ENCODE measurements at places on chromosomes 5 and 9.

DNA sequence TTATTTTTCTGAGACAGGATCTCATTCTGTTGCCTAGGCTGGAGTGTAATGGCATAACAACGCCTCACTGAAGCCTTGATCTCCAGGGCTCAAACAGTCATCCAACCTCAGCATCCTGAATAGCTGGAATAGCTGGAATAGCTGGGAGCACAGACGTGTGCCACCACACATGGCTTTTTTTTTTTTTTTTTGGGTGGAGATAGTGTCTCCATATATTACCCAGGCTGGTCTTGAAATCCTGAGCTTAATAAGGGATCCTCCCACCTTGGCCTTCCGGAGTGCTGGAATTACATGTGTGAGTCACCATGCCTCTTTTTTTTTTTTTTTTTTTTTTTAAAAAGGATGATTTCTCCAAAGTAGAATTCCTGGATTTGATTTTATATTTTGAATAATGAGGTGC is 60.7 kb downstream of the NSD1 start:
- no peak for DNase-seq

- DNase-seq: no peak
These were observed 828.9 kb downstream of the TLR4 start for GRCh38 chr9:118533101-118533500.

DNA sequence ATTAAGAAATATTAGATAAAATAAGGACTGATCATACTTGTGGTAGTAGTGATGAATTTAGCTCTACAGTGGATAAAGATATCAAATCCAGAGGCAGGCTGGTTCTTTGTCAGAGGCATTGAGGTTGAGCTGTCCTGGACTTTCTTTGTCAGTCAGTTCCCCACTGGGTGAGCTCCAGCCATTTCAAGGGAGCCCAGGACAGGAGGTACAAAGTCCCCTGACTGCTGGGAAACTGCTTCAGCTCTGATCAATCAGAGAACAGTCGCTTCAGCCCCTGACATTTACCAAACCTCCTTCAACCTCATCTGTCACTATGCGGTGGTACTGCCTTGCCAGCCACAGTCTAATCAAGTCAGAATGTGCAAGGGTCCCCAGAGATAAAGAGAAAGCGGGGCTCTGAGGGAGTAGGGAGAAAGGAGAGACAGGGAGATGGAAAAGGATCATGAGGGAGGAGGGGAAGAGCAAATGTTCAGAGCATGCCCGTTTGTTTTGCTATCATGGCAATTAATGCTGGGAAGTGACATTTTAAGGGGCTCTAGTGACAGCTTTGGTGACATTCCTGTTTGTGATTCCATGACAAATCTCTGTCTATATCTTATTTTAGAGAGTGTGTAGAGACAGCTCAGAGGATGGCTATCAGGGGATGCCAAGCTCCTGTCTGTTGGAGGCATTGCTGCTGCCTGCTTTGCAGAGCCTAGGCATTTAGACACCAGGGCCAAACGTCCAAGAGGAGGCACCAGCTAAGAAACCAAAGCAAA is 223.2 kb downstream of the ASTN2 start:
- no peak for DNase-seq

DNA sequence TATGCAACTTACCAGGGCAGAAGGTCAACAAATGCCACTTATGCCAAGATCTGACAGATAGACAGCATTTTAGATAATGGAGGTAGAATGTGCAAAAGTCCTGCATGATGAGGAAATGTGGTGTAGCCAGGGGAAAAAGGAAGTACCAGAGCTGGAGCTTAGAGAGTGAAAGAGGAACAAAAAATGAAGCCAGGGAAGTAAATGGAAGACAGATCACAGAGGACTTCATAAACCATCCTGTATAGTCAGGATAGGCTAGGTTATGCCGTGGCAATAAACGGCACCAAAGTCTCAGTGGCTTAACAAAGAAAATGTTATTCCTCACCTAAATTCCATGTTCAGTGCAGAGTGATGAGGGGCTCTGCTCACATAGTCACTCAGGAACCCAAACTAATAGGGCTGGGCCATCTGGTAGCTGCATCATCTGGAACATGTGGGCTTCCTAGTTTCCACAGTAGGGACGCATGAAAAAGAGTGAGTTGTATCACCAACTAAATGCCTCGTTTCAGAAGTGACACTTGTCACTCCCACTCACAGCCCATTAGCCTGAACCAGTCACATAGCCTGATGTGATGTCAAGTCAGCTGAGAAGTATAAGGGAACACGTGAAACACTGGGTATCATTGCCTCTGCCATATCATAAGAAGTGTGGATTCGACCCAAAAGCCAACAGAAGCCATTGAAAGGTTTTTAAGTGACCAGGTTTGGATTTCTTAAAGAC is 70.3 kb downstream of the SH3RF2 start:
- DNase-seq: no peak

DNA sequence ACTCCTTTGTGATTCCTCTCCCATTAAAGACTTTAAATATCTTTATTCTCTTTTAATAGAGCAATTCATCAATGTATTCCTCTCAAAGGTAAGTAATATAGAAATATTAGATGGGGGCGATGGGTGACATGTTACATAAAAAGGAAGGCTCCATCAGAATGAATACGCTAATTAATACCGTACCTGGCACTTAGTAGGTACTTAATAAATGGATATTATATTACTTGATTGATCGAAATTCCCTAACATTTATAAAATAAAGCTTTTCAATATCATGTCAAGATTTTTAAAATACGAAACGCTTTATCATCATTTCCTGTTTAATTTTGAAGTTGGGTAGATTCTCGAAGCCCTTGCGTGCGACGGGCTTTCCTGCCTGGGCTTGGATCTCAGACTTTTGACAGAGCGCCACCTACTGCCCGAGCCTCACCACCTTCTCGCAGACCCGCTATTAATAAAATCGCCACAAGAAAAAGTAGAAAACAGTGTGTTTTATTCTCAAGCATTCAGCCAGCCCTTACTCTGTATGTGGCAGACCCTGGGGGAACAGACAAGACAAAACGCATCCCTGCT is 99.4 kb downstream of the C5orf15 start:
- DNase-seq: peak; percentile 69

GRCh38 chr9:77290373-77290772 is 113.0 kb downstream of the VPS13A start:
- DNase-seq: no peak

GRCh38 chr5:62585751-62586150 is 7.1 kb downstream of the LRRC70 start:
- no peak for DNase-seq

GRCh38 chr5:141958113-141958512 is at the start of gene PCDH12:
Gene PCDH12, minus strand, starts transcription at chr5:141958202. Its CDS starts 351 bp downstream, at chr5:141957851.
- DNase-seq: no peak

DNA sequence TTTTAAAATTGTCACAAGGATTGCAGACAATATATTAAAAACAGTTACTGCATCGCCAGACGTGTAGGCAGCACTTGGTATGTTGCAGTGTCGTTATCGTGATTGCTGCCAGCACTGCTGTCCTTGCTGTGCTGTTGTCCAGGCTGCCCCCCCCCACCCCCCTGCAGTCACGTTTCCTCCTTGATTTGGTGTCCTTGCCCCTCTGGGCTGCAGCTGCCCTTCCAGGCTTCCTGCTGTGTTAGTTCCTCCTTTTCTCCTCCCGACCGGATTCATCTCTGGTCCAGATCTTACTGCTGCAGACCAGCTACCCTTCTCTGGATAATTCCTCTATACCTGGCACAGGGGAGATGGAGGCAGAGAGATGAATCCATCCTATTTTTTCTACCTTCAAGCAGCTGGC is 298.9 kb downstream of the TRIM32 start:
- DNase-seq: no peak

GRCh38 chr9:83708515-83709158 is 879 bp upstream of the UBQLN1 start:
- no peak for DNase-seq

- no peak for DNase-seq
These were observed 6.7 kb downstream of the ADAMTSL1 start for GRCh38 chr9:18480662-18481093.

GRCh38 chr9:101693546-101694336 is 44.7 kb downstream of the GRIN3A start:
- no peak for DNase-seq

DNA sequence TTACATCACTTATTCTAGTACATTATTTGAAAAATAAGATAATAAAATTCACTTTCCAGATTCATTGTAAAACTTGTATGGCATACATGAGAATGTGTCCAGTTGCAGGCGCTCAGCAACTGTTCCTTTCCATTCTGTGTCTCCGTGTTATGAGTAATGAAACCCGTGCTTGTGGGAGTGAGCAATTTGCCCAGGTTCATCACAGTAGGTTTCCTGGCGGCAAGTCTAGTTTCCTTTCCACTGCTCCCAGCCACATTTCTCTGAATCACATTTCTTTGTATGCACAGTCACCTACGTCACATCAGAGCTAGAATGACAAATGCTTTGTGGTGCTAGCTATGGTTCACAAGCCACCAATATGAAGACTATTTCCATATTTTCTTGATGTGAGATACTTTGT is 39.9 kb downstream of the MOCS2 start:
- DNase-seq: peak; percentile 1

- no peak for DNase-seq
These were observed 41.1 kb upstream of the TEX48 start for GRCh38 chr9:114722937-114723620.

DNA sequence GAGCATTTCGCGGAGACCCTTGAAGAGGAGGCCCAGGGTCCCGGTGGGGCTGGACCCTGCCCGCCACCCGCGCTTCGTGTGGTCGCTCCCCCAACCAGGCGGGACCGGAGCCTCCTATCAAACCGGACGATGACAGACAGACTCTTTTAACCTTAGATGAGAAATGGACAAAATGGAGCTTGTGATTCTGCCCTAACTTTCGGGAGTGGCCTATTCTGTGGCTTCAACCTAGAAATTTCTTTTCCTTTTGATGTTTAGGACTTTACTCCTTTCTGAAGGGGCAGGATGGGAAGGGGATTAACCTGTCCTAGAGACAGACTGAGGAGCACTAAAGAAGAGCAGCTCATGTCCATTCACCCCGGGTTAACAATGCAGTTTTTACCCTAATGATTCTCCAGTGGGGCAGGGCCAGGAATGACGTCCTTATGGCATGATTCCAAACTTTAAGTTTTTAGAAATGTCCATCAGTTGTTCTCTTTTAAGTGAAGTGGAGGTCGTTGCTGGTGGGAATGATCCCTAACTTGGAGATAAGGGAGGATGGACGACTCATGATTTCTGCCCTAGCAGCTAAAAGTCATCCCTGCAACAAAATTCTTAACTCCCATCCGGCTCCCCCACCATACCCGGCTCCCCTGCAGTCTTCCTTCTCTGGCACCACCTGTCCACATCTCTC is 1.0 kb downstream of the NIPSNAP3A start:
- DNase-seq: no peak

- DNase-seq: no peak
These were observed 145.5 kb upstream of the SLC24A2 start for GRCh38 chr9:19934301-19934871.

GRCh38 chr5:73032635-73033034 is 76.8 kb downstream of the FCHO2 start:
- DNase-seq: no peak

DNA sequence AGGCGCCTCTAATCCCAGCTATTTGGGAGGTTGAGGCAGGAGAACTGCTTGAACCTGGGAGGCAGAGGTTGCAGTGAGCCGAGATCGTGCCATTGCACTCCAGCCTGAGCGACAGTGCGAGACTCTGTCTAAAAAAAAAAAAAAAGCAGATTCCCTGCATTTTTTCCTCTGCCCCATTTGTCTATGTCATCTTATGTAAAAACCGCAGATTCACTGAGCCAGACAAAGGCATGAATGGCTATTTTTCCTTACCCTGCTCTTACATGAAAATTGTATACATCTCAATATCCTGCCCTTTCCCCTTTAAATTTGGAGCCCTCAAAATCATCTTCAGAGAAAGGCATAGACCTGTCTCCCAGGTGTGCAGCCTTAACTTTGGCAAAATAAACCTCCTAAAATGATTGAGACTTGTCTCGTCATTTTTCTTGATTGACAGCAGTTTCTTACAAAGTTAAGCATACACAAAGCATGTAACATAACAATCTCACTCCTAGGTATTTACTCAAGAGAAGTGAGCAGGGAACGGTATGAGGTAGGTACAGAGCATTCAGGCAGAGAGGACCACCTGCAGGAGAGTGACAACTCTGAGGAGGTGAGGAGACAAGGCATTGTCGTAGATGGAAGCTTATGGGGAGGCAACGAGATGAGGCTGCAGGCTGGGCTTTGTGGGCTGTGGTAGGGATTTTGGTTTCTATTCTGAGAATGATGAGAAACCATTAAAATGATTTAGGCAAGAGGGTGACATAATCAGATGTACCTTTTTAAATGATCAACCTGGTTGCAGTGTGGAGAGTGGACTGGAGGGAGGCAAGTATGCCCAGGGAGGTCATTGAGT is 65.7 kb upstream of the IL6ST start:
- peak; percentile 21 for DNase-seq

GRCh38 chr5:63837437-63837836 is 124.8 kb downstream of the HTR1A start:
- no peak for DNase-seq

DNA sequence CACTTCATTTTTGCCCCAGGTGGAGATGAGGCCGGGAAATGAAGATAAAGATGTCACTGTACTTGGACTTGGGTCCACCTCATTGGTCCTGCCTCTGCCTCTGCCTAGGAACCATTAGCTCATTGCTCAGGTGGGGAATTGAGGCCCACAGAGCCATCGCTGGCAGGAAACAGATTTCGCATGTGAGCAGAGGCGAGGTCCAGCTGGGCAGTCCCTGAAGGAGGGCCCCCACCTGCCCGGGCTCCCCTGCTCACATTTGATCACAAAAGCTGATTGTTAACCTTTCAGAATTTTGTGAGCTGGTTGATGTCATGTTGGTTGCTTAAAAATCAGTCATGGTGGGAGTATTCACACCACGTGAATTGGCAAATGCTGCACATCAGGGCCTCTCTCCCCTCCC is 273.8 kb upstream of the MVB12B start:
- DNase-seq: no peak

GRCh38 chr5:61275841-61276240 is 56.2 kb upstream of the ZSWIM6 start:
- no peak for DNase-seq

DNA sequence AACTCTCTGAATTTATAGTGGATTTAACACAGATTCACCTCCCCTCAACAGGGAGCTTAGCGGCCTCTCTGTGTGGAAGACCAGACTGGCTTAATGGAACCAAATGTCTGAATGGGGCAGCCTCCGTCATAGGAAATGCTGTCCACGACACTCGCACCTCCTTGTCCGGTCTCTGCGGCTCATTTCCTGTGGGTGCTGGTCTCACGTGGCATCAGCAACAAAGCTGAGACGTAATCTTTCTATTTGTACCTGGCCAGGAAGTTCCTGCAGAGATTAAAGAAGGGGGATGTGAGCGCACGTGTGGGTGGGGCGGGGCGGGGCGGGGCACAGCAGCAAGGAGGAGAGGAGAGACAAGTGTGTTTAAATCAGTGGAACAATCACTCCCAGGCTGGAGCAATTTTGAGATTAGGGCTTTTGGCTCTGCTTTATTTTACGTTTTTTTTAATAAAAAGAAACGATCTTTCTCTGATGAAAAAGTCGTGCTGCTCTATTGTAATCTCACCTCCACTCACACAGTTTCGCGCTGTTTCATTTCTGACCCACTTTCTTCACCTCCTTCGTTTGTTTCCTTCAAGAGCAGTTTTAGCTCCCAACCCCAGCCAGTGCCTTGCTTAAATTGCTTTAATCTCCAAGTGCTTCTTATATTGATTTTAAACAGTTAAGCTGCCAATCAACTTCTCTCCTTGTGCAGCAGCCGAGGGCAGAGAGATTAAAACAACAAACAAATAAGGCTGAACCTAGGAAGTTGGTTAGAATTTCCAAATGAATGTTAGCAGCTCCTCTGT is 132.2 kb upstream of the ASTN2 start:
- DNase-seq: no peak

- DNase-seq: no peak
These were observed 57.8 kb upstream of the RAI14 start for GRCh38 chr5:34598177-34598794.

Measured in activated naive CD8-positive, alpha-beta T cell treated with anti-CD3 and anti-CD28 coated beads, Interleukin-2, amount 50 U/mL, for 16 hours (primary cell).